Posterior vena cava (tissue), 2 donors: ENCODE measurements at places on chromosomes 2 and 18.

DNA sequence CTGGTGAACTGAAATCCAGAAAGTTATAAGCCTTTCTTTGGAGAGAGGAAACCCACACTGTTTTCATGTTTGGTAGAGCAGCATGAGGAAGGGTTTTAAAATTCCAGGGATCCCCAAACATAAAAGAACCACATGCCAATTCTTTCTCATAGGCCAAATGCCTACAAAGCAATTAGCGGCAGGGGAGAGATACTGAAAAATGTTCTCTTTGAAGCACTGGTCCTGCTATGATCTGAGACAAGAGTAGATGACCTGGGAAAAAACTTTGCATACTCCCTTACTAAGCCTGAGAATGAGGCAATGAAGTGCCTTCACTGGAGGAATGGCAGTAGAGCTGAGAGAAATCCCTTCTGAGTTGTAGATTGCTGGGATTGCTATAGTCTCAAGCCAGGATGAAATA is 1261.7 kb downstream of the DSC3 start:
- no peak for DNase-seq

GRCh38 chr2:240460781-240461431 is 25.4 kb downstream of the GPC1 start:
- peak; percentile 76 for DNase-seq

DNA sequence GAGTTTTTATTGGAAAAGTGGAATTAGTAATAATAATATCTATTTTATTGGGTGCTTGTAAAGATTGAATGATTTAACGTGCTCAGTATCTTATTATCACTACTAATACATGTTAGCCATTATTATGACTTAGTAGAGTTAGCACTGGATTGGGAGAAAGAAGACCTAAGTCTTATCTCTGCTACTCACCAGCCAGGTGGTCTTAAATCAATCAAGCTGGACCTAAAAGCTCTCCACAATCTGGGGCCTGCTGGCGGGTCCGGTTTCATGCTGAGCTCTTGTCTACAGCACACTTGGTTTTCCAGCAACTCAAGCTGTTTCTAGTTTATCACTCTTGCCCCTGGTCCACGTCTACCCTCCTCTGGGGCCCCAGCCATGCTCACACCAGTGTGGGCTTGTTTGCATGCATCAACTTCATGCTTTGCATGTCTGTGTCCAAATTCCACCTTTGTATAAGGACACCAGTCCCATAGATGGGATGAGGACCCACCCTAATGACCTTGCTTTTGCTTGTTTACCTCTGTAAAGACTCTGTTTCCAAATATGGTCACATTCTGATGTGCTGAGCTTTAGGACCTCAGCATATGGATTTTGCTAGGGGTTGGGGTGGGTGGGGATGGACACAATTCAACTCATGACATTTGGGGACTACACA is 363.1 kb downstream of the LPIN1 start:
- DNase-seq: no peak

DNA sequence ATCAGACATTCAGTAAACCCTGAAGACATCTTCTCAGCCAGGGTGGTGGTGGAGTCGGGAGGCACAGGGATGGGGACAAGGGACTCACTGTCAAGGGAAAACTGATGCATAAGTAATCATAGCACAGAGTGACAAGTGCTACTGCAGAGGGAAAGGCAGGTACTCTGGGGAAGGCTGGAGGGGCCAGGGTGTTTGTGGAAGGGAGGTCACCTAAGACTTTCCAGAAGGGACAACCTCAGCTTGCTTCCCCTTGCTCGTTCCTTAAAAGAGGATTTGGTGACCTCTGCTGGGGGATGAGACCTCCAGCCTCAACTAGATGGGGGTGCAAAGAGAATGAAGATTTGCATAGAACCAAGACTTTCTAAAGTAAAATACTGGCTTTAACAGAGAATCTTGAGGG is 99.5 kb downstream of the SLC4A3 start:
- no peak for DNase-seq

DNA sequence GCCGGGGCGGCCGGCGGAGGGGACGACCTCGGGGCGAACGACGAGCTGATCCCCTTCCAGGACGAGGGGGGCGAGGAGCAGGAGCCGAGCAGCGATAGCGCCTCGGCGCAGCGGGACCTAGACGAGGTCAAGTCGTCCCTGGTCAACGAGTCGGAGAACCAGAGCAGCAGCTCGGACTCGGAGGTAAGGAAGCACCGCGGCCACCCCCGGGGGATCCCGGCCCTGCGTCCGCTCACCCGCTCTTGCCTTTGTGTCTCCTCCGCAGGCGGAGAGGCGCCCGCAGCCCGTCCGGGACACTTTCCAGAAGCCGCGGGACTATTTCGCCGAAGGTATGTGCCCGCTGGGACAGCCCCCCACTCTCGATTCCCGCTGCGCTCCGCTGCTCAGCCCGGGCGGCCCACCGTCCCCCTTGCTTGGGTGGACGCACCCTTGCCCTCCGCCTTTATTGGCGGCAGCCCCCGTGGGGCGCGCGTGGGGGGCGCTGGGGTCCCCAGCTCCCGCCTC is 611 bp downstream of the TCF7L1 start:
- peak; percentile 88 for DNase-seq

DNA sequence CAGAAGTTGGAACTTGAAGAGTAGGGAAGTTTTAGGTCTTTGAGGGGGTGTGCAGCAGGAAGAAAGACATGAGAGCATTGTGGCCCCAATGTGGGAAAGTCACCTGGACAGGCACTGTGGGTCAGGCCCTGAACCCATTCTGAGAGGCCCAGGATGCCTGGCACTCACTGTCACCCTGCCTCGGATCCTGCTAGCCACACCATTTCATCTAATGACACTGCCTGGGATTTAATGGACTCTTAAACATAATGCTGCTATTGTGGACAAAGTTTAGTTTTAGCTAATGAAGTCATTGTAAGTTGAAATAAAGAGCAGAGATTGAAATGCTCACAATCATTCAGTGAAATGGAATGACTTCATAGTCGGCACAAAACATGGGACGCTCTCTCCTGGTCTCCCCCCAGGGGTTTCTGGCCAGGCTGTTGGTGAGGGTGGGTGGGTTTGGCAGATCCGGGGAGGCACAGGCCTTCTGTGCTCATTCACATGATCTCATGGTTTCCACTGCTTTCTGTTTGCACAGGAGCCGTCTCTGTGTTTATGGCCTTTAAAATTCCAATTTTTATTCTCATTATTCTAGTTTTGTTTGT is 141.8 kb upstream of the KLHL29 start:
- DNase-seq: no peak

DNA sequence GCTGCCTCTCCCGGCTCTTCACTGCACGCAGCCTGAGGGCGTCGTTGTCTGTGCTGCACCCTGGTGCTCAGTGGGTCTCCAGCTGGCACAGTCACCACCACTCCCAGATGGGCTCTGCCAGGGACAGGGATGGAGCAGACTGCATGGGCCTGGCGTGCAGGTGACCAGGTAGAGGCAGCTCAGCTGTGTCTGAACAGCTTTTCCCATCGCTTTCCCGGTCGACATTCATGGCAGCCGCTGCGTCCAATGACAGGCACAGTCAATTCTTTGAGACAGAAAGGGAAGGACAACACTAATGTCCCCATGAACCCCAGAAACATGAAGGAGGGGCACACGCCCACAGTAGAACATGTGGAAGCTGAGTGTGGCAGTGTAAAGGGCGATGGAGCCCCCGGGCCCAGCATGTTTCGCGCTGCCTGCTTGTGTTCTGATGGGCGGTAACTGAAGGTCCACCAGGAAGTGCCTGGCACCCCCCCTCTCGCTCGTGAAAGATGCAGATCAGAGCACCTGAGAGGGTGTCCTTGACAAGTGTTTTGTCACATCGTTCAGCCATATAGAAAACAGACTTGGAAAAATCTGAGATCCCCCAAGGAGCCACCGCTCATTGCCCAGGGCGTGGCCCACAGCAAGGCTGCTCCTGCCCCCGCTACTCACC is 122.4 kb downstream of the NFATC1 start:
- peak; percentile 52 for DNase-seq
